Small intestine (tissue), 16 donors: ENCODE measurements at places on chromosomes 3 and 15. TPM values are rescaled to one million over a fixed set of nuclear protein-coding genes. Genes with fewer than 3 reads are reported as not detected.
A peak's percentile ranks its signal among the peaks of the same experiment; 100 is the strongest.

- peak; percentile 54 for DNase-seq
Observed at GRCh38 chr3:160016972-160017371, 28.3 kb downstream of the IL12A start.

The CFAP91 gene
- 0.43 TPM for polyA plus RNA-seq

DNA sequence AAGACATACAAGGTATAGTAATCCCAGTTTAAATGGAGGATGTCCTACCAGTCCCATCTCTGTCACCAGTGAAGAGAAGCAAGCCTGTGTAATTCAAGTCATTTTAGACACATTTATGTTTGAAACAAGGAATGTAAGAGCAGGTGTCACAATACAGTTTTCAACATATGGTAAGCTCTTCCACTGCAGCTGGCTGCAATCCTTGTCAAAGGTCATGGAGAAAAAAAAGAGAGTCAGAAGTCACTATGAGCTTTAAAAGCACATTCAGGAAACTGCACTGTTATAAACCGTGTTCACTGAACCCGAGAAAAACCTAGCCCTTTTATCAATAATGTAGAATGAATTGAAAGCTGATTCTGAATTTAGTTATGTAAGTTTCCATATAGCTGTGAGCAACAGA, 206.4 kb downstream of the NAALADL2 start:
- peak; percentile 24 for DNase-seq

The SI gene
- 199 TPM for polyA plus RNA-seq

- DNase-seq = no peak
Observed at GRCh38 chr3:143288944-143289343, 169.4 kb downstream of the CHST2 start.

The KBTBD12 gene
- polyA plus RNA-seq = 0.30 TPM

The TIMP4 gene
- 0.64 TPM for polyA plus RNA-seq

The CYP11A1 gene
- polyA plus RNA-seq = 2.7 TPM
